ENCODE measurements at places on chromosomes 11 and 22.

DNA sequence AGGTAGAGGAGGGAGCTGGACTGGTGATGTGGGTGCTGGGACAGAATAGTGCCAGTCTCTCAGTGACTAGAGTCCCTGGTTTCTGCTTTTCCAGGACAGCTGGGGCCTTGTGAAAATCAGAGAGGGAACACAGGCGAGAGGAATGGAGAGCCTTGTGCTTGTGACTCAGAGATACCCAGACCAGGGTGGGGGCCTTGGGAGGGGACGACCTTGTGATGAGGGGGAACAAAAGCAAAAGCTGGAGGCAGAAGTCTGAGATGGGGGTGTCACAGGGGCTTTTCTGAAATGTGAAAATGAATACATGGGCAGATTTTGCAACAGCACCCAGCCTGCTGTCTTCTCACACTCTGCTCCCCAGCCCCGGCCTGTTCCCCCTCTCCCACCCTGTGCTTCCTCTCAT lies 3.4 kb upstream of the NR1H3 start:
- DNase-seq = no peak

DNA sequence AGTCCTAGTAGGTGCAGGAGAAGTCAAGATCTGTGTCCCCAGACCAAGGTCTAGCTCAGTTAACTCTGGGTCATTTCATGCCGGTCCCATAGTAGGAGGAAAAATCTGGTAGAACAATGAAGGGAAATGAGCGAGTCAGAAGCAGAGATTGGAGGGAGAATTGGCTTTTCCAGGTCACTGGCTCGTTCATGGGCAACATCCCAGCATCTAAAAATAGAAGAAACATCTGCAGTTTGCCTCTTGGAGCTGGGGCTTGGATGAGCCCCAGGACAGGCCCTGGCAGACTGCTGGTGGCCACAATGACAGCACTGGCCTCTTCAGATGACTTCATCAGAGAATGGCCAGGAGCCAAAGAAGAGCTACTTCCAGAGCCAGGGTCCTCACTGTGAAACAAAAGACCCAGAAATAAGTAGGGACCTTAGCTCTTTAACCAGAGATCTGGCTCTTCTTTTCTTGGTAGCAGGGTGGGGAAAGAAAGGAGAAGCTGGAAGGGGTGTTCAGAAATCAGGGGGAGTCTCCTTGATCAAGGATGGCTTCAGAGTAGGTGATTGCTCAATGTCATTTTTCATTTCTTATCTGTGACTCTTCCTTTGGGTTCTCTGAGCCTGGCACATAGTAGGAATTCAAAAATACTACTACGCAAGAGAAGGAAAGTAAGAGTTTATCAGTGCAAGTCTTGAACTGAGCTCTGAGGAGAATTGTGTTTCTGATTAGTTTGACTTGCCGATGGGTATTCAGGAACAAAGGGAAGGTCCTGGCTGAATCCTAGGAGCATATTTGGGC lies 102.6 kb downstream of the TMPRSS5 start:
- peak; percentile 69 for DNase-seq

- DNase-seq = no peak
Measured at GRCh38 chr11:68099474-68100405, 21.4 kb downstream of the CHKA start.

GRCh38 chr11:110728883-110729282 lies 16.6 kb upstream of the ARHGAP20 start:
- no peak for DNase-seq

All from muscle of arm (tissue), 14 donors.